ENCODE measurements at places on chromosomes 12 and 14.

DNA sequence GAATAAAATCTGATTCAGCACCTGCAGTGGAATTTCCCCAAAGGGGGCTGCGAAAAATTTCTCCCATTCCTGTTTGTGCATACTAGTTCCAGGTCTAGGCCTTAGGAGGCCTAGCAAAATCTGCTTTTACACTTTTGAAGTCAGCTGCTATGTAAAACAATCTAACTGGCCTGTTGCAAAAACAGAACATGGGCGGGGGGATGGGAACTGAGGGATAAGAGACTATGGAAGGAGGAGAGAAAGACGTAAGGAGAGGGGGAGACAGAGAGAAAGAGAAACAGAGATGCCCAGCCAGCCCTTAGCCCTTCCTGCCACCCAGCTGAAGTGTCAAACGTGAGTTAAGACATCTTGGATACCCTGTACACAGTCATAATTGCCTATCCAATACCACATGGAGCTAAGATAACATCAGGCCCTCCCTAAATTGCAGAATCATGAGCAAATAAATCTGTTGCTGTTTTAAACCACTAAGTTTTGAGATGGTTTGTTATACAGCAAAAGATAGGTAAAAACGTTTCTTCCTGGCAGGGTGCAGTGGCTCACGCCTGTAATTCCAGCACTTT, 45.6 kb downstream of the SPTLC2 start:
- DNase-seq = no peak

GRCh38 chr14:75188520-75189268, 12.3 kb upstream of the TMED10 start:
- no peak for DNase-seq

- no peak for DNase-seq
These were observed 22.1 kb upstream of the NAP1L1 start for GRCh38 chr12:76106631-76107030.

DNA sequence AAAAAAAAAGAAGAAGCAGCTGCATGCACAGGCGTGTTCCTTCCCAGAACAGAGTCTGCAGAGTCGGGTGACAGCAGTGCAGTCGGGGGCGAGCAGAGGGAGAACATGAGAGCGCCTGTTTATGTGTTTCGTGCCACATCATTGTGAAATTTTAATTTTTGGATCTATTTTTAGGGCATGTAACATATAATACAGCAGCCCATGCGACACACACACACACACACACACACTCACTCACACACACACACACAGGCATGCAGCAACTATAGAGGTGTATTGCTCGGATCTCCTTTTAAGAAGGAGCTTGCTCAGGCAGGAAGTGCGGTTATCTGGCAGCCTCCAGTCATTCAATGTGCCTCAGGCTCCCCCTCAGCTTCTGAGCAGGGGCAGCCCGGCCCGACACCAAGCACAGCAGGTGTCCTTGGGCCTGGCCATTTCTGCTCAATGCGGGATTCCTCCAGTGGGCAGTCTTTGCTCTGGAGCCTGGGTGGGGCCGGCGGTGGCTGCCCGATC, 71.8 kb downstream of the ZNF664 start:
- no peak for DNase-seq

GRCh38 chr14:47300796-47301195, 374.6 kb downstream of the MDGA2 start:
- DNase-seq = no peak

GRCh38 chr14:100825713-100826331, at the start of gene MEG3:
Gene MEG3, plus strand, starts transcription at chr14:100826118.
- no peak for DNase-seq

DNA sequence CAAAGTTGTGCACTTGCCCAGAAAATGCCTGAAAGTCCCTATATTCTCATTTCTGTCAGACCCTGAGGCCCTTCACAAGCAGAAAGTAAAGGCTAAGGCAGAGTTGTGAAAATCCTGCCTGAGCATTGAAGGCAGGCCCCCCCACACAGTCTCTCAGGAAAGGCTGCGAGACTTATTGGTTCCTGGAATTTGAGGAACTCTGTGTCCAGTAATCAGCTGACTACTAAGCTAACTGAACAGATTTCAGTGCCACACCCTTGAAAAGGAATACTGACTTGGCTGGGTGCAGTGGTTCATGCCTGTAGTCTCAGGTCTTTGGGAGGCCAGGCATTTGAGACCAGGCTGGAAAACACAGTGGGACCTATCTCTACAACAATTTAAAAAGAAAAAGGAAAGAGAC, 21.1 kb upstream of the PPP2R5E start:
- no peak for DNase-seq

GRCh38 chr12:108853426-108853825, 4.0 kb downstream of the SSH1 start:
- DNase-seq = no peak

- no peak for DNase-seq
These were observed 13.4 kb downstream of the SIVA1 start for GRCh38 chr14:104766256-104766862.

- no peak for DNase-seq
These were observed 76.9 kb downstream of the OTX2 start for GRCh38 chr14:56733396-56733795.

GRCh38 chr12:102249079-102249841, 51.6 kb upstream of the PMCH start:
- DNase-seq = no peak

DNA sequence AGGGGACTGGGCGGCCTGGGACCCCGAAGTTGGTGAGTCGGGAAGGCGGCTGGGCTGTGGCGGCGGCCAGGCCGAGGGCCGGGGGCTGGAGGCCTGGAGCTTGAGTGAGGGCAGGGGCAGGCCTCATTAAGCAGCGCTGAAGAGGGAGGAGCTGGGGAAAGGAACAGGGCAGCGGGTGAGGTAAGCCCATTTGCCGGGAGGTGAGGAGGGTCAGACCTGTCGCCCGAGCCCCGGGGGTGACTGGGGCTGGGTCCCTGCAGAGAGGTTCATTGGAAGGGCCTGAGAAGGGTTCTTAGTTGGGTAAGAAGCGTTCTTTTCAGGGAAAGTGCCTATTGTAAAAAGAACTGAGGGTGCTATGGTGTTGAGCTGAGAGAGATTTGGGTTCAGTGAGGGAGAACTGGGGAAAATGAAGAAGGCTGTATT, 441 bp downstream of the RAB5B start:
- peak; percentile 35 for DNase-seq

DNA sequence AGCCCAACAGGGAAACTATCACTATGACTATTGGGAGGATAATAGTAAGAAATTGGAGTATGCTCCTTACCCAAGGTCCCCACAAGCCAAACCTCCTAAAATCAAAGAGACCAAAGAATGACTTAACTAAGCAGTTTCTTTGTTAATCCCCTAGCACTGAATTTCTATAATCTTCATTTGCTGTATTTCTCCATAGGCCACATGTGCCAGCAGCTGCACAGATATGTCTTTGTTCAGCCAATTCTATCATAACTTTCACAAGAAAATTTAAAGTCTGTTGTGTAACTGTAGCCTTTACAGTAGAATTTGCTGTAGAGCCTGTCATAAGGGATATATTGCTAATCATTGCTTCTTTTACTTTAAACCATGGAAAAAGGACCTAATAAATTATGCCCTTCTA, 104.0 kb downstream of the RIN3 start:
- DNase-seq = no peak

DNA sequence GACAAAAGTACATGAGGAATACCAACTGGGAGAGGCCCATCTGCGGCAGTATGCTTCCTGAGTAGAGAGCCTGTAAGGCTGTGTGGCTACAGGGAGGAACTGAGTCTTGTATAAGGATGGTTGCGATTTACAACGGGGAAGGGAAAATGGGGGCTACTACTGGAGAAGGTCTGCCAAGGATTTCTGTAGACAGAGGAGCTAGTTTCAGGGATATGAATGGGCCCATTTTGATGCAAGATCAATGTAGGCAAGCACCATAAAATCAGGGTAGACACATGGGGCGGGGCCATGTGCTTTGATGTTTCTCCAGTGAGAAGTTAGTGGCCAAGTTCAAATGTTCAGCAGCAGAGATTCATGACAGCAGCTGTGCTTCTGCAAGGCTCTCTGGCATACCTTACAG, 149.4 kb downstream of the GPR65 start:
- DNase-seq = no peak

DNA sequence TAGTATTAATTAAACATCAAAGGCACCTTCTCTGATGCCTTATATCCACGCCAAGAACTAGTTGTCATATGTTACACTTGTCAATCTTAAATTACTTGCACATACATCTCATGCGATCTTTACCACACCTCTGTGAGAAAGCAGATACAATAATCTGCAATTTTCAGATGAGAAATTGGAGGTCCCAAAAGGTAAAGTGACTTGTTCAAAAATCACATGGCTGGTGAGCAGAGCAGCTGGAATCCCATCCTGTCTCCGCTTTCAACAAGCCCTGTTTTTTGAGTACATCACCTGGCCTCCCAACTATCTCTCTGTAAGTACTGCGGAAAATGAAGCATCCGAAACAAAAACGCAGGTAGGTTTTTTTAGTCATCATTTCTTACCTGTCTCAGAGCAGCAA, 203.4 kb upstream of the FOXN3 start:
- DNase-seq = no peak

GRCh38 chr14:63956326-63956725, 103.5 kb downstream of the SYNE2 start:
- no peak for DNase-seq

DNA sequence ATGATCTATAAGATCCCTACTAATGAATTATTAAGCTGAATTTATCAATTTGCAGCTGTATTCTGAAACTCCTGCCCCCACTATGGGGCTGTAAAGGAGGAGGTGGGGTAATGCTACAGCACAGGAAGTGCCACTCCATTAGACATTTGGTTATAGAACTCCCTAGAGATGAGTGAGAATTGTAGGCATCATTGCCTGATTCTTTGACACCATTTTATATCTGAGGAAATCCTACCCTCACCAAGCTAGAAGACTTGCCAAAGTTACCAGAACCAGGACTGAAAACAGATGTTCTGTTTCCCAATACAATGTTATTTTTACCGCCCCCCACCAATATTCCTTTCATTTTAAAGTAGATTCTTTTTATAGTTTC, 182.4 kb downstream of the EGLN3 start:
- DNase-seq = no peak

DNA sequence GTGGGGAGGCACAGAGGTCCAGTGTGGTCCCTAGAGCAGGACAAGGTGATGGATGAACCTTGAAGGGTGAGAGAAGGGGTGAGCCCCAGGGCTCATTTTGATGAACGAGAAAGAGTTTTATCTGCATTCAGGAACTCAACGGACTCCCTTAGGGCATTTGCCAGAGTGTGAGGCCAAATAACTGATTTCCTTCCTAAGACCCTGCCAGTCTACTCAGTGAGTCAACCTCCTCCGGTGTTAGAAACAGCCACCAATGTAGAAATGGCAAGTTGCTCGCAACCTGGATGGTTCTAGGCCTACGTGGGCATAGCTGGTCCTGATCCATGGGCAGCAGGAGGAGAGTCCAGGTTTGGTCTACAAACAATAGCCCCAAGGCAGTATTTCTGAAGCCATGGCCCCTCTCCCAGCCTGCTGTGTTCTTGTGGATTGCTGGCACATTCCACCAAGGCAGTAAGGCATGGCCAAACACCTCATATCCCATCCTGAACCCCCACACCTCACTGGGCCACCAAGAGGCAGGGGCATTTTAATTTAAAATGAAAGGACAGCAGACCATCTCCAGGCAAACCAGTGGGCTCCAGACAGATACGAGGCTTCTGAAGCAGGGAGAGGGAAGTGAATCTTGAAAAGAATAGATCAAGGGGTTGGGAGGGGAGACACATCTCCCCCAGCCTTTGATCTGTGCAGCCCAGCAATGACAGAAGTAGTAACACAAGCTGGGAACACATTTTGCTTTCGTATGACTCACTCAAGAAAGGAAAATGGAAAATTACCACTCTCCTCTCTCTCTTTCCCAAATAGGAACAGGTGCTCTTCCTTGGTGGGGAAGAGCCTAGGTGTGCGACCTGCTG, 25.4 kb upstream of the TESC start:
- no peak for DNase-seq

GRCh38 chr12:8108808-8109398, 14.5 kb upstream of the CLEC4A start:
- DNase-seq = peak; percentile 79

DNA sequence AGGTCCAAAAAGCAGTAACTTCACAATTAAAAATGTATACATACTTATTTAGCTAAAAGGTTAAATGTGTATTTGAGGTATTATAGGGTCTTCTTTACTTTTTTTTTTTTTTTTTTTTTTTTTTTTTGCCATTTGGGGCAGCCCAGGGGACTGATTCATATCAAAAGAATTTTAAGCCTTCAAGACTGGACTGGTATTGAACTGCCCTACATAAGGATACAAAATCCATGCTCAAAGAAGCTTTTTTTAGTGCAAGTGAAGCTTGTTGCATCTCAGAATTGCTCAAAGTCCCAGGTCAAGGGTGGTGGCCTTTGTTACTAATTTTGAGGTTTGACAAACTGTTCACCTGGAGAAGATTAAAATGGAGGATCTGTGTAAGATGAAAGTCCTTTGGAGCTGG, 124.0 kb downstream of the APAF1 start:
- DNase-seq = no peak

DNA sequence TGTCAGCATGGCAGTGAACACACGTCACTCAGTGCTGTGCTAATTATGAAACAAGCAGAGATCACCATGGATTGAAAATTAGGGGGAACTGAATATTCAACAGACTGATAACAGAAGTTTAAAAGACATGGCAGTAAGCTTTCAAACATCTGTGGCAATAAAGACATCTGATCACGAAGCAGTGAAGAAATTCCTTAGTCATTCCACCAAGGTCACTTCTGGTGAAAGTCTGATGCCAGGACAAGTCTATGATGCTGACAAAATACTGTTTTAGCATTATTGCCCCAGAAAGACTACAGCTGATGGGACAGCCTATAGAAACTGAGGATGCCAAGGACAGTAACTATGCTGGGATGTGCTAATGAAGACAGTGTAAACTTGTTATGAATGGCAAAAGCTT, 126.9 kb upstream of the RBM19 start:
- DNase-seq = no peak

DNA sequence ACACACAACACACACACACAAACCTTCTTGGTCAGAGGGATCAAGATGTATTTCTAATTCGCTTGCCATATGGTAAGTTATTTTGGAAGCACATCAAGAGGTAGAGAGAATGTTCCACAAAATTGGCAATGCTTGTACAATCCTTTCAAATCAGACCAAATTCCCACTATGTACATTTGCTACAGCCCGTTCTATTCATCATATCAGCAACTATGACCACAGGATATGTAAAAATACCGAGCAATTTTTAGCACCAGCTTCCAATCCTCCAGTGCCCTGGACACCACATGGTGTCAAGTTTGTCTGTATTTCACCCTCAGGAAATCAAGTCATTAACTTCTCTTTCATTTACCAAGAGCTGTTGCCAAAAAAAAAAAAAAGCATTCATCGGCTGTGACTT, 21.2 kb downstream of the TBX5 start:
- DNase-seq = no peak

DNA sequence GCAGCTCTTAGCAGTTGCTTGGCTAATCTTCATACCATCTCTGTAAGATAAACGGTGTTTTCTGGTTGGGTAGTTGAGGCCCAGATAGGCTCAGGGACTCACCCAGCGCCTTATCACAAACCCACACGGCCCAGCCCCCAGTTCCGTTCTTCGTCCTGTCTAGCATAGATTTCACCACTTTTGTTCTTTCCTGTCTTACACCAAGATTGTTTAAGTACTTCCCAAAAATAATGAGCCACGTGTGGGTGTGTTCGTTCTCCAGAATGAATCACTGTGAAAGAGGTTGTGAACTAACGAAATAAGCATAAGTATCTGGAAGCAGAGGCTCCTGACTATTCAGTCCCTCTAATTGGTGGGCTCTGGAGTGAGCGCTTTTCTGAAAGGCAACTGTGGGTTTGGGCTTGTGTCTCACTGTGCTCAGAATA, 21.4 kb downstream of the ACVR1B start:
- DNase-seq = peak; percentile 77

Measured in CD8-positive, alpha-beta T cell (primary cell).